SK-N-DZ (cell line): ENCODE measurements at places on chromosomes 6 and 20.

DNA sequence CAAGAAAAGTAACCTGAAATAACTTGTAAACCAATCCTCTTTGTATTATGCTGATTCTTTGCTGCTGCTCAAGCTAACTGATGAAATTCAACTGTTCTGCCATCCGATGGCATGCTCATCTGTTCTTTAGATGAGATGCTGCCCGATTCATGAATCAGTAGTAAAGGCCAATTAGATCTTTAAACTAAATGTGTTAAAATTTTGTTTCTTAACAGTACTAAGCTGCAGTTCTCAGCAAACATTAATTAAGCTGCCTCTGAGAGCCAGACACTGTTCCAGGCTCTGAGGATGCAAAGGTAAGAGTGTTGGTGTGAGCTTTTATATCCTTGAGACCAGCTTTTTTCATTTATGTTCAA is 77.0 kb upstream of the NT5E start:
- DNase-seq = no peak

GRCh38 chr6:88650029-88650619 is 313.3 kb downstream of the RNGTT start:
- DNase-seq = no peak

DNA sequence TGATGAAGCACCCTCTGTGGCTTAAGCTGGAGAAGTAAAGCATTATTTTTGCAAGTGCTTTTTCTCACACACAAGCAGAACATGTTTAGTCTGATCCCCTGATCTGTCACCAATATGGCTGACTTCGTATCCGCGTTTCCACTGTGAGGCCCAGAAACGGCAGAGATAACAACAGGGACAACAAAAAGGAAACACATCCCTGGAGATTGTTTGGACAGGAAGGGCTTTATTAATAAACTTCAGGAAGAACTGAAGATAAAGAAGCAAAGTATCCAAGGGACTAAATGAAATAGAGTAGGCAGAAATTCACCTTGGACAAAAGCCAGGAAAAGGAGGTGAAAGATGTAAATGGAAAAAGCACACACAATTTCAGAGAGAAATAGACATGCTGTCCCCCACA is 49.2 kb downstream of the RARS2 start:
- no peak for DNase-seq

GRCh38 chr20:16241911-16242310 is 331.3 kb downstream of the KIF16B start:
- peak; percentile 28 for DNase-seq

- DNase-seq = no peak
Measured at GRCh38 chr6:113634352-113635163, 222.6 kb upstream of the MARCKS start.

- DNase-seq = no peak
Measured at GRCh38 chr20:42024653-42025052, 406.5 kb upstream of the CHD6 start.

GRCh38 chr6:132153221-132153898 is 202.2 kb upstream of the CCN2 start:
- no peak for DNase-seq

DNA sequence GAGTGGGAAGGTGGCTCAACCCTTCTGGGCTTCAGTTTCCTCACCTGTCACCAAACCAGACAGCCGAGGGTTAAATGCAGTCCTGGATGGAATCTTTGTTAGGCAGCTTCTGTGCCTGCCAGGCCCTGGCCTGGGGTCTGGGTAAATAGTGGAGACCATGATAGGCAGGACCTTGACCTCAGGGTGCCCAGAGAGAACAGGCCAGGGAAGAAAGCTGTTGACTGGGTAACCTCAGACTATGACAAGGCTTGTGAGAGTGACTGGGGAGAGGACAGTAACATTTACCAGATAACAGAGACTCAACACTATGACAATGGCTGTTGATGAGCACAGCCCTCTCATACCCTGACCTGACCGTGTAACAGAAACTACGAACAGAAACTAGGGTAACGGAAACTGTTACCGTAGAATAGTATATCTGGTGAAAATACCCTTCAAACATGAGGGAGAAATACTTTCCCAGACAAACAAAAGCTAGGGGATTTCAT is 218.3 kb downstream of the PREX1 start:
- no peak for DNase-seq

GRCh38 chr6:4155848-4156466 is 20.6 kb upstream of the ECI2 start:
- DNase-seq = peak; percentile 67

DNA sequence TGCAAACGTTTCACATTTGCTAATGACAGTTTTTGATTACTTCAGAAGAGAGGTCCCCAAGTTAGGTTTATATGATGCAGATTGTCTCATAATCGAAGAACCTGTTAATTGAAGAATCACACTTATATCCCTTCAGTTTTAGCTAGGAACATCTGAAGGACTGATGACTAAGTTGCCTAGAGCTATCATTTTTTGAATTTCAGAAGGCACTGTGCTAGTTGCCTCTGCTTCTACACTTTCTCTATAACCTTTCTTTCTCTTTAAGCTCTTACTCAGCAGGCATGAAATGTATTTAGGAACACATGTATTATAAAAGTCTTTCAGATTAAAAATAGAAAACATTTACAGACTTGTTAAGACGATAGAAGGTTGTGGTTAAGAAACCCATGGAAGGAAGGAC is 14.4 kb upstream of the GJE1 start:
- no peak for DNase-seq

DNA sequence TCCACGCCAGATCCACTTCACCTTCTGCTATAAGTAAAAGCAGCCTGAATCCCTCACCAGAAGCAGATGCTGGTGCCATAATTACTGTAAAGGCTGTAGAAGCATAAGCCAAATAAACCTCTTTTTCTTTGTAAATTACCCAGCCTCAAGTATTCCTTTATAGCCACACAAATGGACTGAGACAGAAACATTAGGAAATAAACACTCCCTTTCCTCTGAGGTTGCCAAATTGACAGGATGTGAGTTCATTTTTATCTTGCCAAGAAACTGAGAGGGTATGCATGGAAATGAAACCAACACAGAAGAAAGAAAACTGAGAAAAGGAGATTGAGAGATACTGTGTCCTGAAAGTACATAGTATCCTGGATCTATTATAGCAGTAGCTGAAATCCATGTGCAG is 481.2 kb downstream of the HAO1 start:
- DNase-seq = no peak
